Stimulated activated CD4-positive, alpha-beta T cell treated with anti-CD3 and anti-CD28 coated beads, Interleukin-15, amount 100 ng/mL, for 1 hour (primary cell): ENCODE measurements at places on chromosomes 3 and 15.

DNA sequence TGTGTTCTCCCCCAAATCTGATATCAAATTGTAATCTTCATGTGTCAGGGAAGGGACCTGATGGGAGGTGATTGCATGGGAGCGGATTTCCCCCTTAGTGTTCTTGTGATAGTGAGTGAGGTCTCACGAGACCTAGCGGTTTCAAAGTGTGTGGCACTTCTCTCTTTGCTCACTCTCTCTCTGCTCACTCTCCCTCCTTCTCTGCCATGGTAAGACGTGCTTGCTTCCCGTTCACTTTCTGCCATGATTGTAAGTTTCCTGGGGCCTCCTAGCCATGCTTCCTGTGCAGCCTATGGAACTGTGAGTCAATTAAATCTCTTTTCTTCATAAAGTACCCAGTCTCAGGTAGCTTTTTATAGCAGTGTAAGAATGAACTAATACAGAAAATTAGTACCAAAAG lies 30.6 kb upstream of the OR5H6 start:
- no peak for DNase-seq

GRCh38 chr3:125141596-125142419 lies 70.7 kb downstream of the SLC12A8 start:
- DNase-seq, result peak; percentile 35

- DNase-seq, result no peak
Measured at GRCh38 chr3:141170678-141171295, 60.8 kb upstream of the PXYLP1 start.

DNA sequence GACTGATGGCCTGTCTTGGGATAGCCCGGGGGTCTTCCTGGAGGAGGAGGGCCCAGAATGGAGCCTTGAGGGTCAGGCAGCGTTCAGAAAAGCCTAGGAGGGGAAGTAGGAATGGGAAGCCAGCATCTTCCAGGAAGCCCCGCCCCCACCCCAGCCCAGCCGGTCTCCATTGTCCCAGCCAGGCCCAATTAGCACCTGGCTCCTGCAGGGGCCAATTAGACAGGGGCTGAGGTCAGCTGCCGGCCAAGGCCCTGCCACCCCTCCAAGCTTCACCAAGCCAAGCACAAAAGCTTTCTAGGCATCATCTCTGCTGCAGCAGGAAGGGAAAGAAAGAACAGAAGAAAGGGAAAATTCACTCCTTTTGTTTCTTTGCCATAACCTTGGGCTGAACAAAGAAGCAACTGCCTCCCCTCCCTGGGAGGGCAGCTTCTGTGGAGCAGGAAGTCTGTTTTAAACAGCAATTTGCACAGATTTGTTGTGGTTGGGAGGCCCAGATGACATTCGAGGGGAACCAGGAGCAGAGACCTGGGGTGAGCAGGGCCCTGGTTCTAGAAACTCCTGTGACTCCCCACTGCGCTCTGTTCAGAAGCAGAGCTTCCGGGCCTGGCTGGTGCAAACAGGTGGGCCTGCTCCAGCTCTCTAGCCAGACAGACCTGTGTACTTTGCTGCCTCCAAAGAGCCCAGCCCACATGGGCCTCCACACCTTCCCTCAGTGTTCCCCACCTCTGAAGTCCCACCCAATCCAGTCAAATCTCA lies 47.7 kb downstream of the CYP11A1 start:
- no peak for DNase-seq

GRCh38 chr3:120162400-120162799 lies 68.2 kb upstream of the GSK3B start:
- no peak for DNase-seq

DNA sequence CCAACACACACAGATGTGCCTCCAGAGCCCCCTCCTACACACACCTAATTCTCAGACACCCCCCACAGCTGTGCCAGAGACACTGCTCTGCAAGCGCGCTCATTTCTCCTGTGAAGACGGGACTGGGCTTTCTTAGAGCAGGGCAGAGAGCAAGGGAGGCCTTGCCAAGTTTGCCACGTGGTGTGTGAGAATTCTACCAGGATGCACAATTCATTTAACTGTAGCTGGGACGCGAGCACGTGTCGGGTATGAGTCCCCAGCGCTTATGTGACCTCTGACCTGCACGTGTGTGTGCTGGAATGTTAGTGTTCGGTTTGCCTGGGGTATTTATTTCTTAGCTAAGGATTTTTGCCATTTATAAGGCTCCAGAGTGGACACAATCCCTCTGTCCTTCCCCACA lies 37.0 kb downstream of the FEM1B start:
- DNase-seq, result no peak

DNA sequence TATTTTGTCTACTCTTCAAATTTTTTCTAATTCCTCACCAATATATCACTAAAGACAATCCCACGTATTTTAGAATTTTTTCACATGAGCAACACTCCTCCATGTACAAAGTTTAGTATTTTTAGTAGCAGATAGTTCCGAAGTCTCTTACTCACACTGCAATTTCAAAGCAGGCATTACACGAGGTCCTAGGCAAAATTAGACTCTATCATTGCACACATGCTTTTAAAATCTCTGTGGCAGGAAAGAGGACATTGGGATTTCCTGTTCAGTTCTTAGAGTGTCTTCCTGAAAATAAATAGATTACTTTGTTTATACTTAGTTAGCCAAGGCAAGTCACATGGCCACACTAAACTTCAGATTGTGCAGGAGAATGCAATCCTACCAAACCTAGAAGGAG lies 847.7 kb downstream of the ROBO2 start:
- DNase-seq, result no peak

DNA sequence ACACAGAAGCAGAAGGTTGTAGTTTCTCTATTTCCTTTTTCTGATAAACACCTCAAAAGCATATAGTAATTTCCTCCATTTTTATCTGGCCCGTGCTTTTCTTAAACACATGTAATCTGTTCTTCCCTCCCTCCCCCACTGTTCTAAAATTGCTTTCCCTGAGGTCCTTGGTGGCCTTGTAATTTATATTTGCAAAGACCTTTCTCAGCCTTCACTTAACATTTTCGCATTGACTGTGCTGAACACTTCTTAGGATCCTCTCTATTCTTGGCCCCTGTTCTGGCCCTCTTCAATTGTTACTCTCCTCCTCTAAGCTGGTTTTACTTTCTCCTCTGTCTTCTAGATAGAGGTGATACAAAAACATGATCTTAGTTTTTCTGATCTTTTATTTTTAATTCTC lies 28.3 kb downstream of the GAP43 start:
- DNase-seq, result no peak

GRCh38 chr15:64571857-64572291 lies 111.5 kb downstream of the ZNF609 start:
- no peak for DNase-seq

- DNase-seq, result no peak
Measured at GRCh38 chr3:179716811-179717210, 64.0 kb downstream of the USP13 start.

- DNase-seq, result no peak
Measured at GRCh38 chr3:35643495-35643894, 4.2 kb downstream of the ARPP21 start.

DNA sequence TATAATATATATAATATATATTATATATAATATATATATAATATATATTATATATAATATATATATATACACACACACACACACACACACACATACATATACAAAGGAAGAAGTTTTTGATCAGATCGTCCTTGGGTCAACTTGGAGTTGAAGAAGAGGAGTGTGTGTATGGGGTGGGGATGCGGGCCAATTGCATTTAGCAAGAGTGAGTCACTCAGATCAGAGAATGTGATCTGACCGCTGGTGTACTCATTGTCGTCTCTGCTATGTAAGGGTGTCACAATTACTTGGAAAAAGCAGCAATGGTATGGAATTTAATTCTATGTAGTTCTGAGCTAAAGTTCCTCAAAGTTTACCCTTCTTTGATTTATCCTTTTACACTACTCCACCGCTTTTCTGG lies 4.6 kb upstream of the VGLL3 start:
- no peak for DNase-seq

DNA sequence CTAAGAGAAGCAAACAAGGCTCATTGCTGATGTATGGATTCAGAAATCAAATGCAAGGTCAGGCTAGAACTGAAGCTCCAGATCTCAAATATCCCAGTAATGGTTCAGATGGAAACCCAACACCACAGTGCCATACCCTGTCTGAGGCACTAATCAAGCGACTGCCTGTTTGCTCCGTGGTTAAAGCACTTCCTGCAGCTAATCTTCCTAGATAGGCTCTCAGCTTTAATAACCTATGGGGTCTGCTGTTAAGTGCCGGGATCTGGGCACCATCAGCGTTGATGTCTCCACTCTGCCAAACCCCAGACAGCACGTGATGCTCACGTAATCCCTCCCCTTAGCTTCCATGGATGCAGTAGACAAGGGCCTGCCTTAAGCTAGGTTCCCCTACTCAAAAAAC lies 262.6 kb downstream of the MECOM start:
- no peak for DNase-seq

GRCh38 chr3:127483902-127484591 lies 106.5 kb downstream of the TPRA1 start:
- no peak for DNase-seq

GRCh38 chr3:33299395-33300081 lies 22.3 kb downstream of the FBXL2 start:
- no peak for DNase-seq

GRCh38 chr15:51281368-51281967 lies 56.9 kb downstream of the CYP19A1 start:
- no peak for DNase-seq

DNA sequence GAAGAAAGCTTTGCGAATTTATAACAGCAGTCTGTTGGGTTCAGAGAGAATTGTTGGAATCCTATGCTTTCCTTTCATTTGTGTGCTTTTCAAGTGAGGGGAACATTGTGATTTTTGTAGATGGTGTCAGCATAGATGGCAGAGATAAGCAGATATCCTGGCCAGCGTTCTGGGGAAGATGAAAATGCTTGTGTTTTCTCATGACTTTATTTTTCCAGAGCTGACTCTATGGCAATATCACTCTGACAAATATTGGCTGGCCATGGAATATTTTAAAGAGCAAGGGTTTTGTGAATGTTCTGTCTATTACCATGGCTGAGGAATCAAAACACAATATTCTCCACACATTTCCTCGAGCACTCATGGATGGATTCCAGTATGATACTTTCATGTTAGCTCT lies 108.8 kb downstream of the MITF start:
- DNase-seq, result no peak

GRCh38 chr15:73633991-73634495 lies 854 bp upstream of the NPTN start:
- no peak for DNase-seq

DNA sequence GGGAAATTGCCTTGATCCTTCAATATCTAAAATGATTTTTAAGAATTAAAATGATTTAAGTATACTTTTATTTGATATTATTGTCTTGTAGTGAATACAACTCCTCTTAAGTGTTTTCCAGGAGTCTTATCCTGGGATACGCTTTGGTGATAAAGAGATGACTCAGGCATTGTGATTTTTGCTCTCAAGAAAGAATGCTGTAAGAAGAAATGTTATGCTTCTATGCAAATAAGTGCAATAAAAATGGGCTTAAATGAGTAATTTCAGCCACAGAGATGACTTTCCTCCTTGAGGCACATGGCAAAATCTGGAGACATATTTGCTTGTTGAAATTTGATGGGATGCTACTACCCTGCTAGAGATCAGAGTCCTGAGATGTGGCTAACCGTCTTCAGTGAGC lies 358.6 kb upstream of the BCHE start:
- DNase-seq, result no peak

GRCh38 chr3:152172460-152172859 lies 96.3 kb upstream of the MBNL1 start:
- no peak for DNase-seq

- DNase-seq, result no peak
Measured at GRCh38 chr3:104245261-104245660, 1121.4 kb upstream of the ALCAM start.

GRCh38 chr15:84889991-84890669 lies 5.7 kb downstream of the SLC28A1 start:
- DNase-seq, result no peak

DNA sequence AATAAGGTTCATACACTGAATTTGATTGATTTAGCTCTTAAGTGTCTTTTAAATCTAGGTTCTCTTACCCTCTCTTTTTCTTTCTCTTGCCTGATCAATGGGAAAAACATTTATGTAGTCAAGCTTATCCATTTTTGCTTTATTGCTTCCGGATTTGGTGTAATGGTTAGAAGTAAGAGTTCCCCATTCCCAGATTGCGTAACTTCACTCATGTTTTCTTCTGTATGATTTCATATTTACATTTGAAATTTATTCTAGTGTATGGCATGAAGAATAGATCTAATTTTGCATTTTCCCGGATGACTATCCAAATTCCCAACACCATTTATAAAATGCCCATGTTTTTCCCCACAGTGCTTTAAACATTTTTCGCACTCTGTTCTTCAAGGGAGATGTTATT lies 27.9 kb upstream of the SV2B start:
- no peak for DNase-seq

DNA sequence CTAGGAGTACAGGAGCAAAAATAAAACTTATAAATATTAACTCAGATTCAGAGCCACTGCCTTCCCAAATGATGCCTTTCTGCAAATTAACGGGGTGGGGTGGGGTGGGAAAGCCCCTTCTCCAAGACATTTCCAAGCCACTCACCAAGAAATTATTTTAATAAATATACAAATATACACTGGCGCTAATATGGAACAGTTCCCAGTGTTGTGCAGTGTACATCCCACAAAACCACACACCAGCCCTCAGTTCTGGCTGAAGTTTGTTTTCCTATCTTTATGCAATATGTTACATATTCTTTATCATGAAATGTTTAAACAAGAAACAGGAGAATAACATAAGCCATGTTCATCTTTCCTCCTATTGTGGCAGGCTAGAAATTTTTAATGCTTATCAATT lies 53.0 kb upstream of the GYG1 start:
- no peak for DNase-seq

GRCh38 chr3:116018646-116019045 lies 395.3 kb downstream of the GAP43 start:
- no peak for DNase-seq

- no peak for DNase-seq
Measured at GRCh38 chr3:155745795-155746550, 1.1 kb upstream of the PLCH1 start.

DNA sequence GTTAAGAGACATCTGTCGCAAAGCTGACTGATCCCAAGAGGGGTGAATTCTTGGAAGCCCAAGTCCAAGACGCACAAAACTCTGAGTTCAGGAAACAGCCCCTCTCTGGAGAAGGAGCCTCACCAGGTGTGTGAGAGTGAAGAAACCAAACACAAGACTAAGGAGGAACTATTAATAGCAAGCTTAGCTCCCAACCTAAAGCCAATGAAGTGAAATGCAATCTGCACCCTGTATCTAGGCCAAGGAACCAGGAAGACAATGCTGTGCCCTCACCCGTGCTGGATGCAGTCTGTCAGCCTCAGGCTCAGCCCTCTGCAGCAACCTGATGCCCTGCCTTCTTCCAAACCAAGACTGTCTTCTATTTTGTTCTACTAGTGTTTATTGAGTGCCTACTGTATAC lies 22.5 kb upstream of the THBS1 start:
- no peak for DNase-seq
